ENCODE measurements at places on chromosomes 5 and 9.

- no peak for DNase-seq
Observed at GRCh38 chr9:105243015-105243686, 1.3 kb upstream of the SLC44A1 start.

GRCh38 chr5:180070756-180071530 is 616 bp downstream of the RNF130 start:
- peak; percentile 52 for DNase-seq

GRCh38 chr5:160605266-160605665 is 183.6 kb downstream of the PTTG1 start:
- DNase-seq: no peak

DNA sequence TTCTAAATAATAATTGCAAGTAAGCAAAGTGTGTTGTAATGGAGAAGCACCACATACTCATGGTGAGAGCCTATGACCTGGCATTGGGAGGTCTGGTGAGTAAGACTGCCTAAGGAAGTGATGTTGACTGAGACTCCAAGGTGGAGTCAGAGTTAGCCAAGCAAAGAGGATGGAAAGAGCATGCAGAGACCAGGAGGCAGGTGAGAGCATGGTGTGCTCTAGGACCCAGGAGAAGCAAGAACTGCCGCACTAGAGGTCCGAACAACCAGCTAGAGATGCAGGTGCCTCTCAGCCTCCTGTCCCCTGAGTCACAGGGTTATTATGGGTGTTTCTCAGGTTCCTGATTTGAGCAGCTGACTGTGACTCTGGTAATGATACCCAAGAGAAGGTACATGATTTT is 27.3 kb downstream of the ANP32B start:
- DNase-seq: peak; percentile 32

GRCh38 chr9:117737721-117738226 is 33.6 kb downstream of the TLR4 start:
- no peak for DNase-seq

GRCh38 chr5:180109920-180110319 is 38.4 kb upstream of the RNF130 start:
- DNase-seq: no peak

DNA sequence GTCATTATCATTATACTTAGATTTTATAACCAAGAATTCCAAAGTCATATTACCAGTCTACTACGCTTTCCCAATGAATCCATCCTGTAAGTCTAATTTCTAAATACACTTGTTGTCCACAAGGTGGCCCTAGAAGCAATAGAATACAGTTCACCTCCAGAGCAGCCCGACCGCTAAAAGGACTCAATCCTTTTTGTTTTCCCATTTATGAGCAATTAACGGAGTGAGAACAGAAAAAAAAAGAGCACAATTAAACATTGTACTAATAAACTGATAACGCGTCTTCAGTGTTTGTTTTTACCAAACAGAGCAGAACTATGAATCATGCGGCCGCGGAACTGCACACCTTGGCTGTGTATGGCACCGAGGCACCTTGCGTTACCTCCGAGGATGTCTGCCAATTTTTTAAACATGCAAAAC is 160.7 kb upstream of the DAPK1 start:
- peak; percentile 55 for DNase-seq
